NCI-H526 treated with DMSO at 0.1 percent for 48 hours (cell line): ENCODE measurements at places on chromosomes 12 and 14.

DNA sequence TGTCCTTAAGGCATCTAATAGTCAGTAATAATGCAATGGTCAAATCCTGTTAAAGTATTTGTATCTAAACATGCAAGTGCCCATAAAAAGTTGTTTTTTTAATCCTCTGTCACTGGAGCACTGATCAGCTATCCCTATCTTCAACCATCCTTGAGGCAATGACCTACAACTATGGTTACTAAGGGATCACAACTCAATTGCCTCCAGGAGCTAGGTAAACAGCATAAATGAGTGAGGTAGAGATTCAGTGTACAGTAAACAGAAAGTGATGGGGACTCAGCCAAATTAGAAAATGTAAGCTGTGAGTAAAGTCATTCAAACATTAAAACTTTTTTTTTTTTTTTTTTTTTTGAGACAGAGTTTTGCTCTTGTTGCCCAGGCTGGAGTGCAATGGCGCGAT lies 18.6 kb downstream of the SPPL3 start:
- no peak for DNase-seq

DNA sequence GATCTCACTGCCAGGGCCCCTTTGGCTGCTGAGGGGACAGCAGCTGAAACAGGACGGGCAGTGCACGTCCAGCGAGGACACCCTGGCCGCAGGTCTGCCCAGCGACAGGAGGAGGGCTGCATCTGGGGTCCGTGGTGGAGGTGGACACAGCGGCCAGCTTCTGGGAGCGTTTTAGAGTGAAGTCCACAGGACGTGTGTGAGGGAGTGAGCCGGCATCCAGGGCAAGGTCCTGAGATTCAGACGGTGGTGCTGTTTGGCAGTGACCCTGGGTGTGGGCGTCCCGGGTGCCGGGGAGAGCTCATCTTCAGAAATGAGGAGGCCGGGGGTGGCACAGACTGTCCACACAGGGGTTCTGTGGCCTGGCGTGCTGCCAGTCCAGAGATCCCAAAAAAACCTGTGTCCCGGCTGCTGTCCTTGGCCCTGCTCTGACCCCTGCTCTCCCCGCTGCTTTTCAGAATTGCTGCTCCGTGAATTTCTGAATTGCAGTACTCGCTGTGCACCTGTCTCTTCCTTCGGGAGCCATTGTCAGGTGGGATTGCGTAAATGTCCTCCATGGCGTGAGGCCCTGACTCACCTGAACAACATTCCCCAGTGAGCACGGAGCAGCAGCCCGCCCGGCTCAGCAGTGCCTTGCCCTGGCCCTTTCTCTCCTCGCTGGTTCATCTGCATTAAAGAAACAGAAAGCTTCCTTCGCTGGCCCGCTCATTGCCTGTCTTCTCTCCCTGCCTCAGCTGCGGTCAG lies 183.5 kb upstream of the C14orf180 start:
- peak; percentile 82 for DNase-seq

GRCh38 chr12:100716945-100717732 lies 77.4 kb upstream of the ANO4 start:
- peak; percentile 19 for DNase-seq

GRCh38 chr12:3493859-3494176 lies 2.8 kb downstream of the PRMT8 start:
- DNase-seq, result no peak

GRCh38 chr12:79452906-79453305 lies 237.9 kb downstream of the PAWR start:
- no peak for DNase-seq

DNA sequence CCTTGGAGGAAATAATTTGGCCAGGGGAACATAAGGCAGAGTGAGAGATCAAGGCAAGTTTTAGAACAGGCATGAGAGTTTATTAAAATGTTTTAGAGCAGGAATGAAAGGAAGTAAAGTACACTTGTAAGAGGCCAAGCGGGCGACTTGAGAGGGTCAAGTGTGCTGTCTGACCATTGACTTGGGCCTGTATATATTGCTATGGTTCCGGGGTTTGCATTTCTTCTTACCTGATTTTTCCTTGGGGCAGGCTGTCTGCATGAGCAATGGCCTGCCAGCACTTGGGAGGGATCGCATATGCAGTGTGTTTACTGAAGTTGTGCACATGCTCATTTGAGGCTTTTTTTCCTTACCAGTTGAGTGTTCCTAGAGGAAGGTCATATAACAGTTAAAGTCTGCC lies 214.8 kb downstream of the FUT8 start:
- DNase-seq, result no peak

DNA sequence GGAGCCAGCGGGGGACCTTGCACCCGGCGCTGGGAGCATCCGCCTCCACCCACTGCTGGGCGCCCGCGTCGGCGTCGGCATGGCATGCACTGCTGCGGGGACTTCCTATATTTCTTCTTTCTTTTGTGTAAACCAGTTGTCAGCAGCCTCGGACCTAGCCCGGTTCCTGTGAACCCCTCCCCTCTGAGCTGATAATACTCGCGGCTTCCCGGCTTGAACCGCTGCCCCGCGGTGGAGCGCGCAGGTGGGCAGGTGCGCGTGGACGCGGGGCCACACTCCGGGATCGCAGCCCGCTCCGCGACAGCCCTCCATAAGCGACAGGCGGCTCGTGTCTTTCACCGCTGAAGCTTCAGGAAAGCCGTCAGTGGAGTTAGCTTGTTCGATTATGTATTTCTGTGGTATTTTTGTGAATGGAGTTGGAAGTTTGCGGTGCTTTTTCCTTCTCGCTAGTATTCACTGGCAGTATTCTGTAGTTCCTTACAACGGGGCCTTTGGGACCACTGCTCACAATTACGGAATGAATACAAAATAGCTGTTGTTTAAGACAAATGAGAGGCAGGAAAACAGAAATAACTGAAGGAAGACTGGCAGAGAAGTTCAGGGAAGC lies 870 bp downstream of the BMAL2 start:
- DNase-seq, result peak; percentile 43

GRCh38 chr12:62977418-62977817 lies 42.5 kb upstream of the PPM1H start:
- no peak for DNase-seq

DNA sequence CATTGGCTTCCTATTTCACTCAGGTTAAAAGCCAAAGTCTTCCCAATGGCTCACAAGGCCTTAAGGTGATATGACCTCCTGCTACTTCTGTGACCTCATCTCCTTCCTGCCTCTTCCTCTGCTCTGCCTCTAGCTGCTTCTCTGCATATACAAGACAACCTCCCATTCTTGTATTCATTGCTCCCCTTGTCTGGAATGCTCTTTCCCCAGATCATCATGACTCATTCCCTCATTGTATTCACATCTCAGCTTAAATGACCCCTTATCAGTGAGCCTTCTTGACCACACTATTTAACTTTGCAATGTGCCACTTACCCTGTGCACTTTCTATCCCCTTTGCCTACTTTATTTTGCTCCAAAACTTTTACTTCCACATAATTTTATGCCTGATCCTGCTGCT lies 90.2 kb downstream of the PPP1R12A start:
- no peak for DNase-seq

DNA sequence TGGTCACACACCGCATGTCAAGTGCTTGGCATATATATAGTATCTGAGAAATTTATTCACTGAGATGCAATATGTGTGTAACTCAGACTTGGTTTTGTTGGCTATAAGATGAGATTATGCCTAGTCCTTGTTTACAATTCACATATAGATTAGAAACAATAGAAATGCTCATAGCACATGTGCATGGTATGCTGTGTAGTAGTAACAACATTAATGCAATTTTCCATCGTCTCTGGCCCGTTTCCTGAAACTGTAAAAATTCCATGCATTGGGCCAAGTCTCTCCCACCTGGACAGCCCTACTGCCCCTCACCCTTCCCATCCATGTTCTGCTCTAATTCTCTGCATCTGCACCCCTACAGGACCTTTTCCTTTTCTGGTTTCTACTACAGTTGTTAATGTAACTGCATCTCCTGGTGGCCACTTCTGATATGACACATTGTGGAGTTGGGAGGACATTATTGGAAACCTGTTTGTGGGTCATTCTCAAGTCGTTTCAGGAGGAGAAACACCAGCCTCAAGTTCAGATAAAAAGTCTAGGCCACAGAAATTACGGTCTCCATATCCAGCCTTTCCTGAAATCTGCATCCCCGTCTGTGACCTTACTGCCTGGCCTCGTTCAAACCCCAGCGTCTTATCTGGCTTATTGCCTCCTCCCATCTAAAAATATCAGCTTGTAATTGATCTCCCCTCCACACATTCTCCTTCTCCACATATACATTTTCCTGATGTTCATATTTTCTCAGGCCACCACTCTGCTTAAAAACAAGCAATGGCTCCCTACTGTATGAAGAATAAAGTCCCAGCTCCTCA lies 37.5 kb downstream of the EMP1 start:
- peak; percentile 40 for DNase-seq

- DNase-seq, result no peak
Observed at GRCh38 chr14:53167602-53168328, 14.6 kb upstream of the DDHD1 start.
